ENCODE measurements at places on chromosomes 16 and 17.

- no peak for DNase-seq
Observed at GRCh38 chr17:30558686-30559545, 81.7 kb downstream of the GOSR1 start.

- DNase-seq, result no peak
Observed at GRCh38 chr17:1915889-1916288, 86.1 kb downstream of the RPA1 start.

GRCh38 chr16:67565470-67566100 is 3.3 kb downstream of the CTCF start:
- no peak for DNase-seq

- DNase-seq, result peak; percentile 99
Observed at GRCh38 chr16:58451945-58452401, 48.0 kb upstream of the NDRG4 start.

DNA sequence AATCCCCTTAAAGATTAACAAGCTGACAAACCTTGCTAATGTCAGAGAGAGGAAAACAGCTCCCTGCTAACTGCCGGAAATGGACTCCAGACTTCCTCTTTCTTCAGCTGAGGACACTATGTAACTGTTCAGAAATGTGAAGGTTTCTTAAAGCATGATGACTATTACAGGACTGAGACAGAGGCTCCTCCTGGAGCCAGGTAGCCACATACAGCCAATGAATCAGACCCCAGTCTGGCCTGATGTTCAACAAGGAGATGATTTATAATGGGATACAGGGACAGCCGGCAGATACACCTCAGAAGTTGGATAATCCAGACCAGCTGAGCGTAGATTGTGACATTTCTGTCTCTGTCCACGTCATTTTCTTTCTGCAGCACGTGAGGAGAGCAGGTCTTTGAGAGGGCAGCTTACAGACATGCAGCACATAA is 216.2 kb downstream of the HS3ST3A1 start:
- peak; percentile 85 for DNase-seq

GRCh38 chr16:53773150-53773846 is 69.3 kb downstream of the FTO start:
- DNase-seq, result peak; percentile 88

DNA sequence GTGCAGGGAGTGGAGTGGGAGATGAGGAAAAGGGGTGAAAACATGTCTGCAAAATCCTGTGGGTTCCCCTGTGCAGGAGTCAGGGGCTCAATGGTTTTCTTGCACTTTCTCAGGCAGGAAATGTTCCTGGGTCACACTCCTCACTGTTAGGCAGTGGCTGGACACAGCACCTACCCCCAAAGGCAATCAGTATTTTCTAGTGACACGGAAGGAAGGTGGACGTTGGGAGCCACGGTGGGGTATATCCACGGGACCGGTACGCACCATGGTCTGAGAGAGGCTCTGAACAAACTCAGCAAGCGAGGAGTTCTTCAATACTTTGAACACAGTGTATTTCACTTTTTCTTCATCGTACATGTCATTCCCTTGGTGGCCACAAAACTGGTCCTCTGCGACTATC is 20.9 kb downstream of the LITAFD start:
- no peak for DNase-seq

GRCh38 chr16:20349615-20350014 is 2.9 kb downstream of the UMOD start:
- no peak for DNase-seq

All from amniotic epithelial cell (primary cell).